Fibroblast of skin of left quadriceps (primary cell): ENCODE measurements at places on chromosomes 6 and 20.
A peak's percentile ranks its signal among the peaks of the same experiment; 100 is the strongest.

DNA sequence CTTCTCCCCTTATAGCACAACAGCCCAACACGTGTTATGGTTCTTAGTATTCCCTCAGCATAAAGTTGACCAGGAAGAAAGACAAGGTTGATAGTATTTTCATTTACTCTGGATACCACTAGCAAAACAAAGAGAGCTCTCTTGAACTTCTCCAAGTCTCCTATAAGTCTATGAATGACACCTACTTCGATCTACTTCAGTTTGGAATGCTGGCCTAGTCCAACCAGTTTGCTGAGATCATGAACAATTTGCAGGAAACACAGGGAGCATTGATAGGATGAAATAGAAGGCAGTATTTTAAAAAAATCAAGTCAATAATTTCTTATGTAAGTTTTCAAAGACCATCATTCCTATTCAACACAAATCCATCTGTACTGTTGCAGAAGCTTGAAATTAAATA lies 93.6 kb downstream of the GJA10 start:
- no peak for DNase-seq

- peak; percentile 99 for DNase-seq
Measured at GRCh38 chr6:160974304-160974771, 17.2 kb upstream of the MAP3K4 start.

- DNase-seq, result no peak
Measured at GRCh38 chr6:18410412-18410811, 23.3 kb downstream of the RNF144B start.

DNA sequence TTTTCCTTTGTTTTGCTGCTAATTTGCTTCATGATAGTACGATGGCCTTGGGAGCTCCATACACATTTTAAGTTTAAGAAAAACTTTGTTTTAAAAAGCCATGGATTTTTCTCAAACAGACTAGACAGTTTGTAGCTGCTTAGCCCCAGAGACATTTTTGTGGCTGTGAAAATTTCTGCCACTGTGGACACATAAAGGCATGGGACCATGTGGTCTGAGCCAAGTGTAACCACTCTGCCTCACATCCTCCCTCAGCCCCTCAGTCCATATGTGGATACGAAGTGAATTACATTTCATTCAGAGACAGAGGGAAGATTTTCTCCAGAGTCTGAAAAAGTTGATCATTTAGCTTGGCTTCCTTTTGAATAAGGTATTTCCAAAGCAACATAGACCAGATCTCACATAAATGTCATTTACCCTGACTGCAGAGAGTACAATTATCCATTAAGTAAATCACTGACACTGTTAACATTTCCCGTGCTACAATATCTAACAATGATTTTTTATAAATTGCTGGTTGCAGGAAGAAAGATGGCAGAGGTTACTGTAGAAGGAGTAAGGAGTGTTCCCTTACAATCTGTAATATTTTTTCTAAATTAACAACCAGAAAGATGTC lies 87.4 kb downstream of the GJA1 start:
- DNase-seq, result peak; percentile 8

- peak; percentile 85 for DNase-seq
Measured at GRCh38 chr20:13009682-13010406, 1.1 kb downstream of the SPTLC3 start.
